ENCODE measurements at places on chromosomes 1 and 21. TPM values are rescaled to one million over a fixed set of nuclear protein-coding genes. Genes with fewer than 3 reads are reported as not detected.

Gene UQCRHL
- total RNA-seq, result 1.3 TPM

Gene RUNX1
- total RNA-seq, result 71.9 TPM

Gene INAVA
- total RNA-seq, result not detected

Gene TACSTD2
- not detected for total RNA-seq

Measured in cardiac ventricle fibroblast (primary cell).